CD4-positive, alpha-beta T cell treated with Interleukin-2 at 100 ng/mL for 4 hours (primary cell): ENCODE measurements at places on chromosomes 6 and 20.

DNA sequence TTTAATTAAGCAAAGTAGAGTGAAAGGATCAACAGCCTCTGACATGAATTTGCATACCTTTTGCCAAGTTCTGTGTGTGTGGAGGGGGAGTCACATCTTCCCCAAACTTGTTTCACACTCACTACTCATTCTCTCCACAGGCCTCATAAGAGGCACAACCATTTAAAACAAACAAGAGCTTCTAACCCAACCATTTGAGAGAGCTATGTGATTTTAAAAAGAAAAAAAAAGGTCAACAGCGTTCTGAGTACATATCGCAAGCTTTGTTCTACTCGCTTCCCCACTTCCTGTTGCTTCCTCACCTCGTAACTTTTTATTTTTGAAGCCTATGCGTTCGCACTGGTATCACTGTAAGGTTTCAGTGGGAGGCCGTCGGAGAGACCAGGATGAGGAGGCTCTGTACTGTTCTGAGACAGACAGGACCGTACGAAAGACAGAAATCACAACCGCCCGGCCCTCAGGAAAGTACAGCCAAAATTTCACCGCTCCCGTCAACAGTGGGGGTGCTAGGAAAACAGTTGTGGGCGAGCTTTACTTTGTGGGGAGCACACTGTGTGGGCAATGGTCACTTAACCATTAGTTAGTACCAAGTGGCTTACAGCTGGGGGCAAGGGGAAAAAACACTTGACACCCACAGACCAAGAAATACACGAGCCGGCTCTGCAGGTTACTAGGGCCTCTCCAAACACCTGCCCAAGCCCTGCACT is 61.3 kb downstream of the TRERF1 start:
- DNase-seq = peak; percentile 75

- DNase-seq = no peak
Observed at GRCh38 chr6:74170118-74170517, 474.1 kb downstream of the CD109 start.

DNA sequence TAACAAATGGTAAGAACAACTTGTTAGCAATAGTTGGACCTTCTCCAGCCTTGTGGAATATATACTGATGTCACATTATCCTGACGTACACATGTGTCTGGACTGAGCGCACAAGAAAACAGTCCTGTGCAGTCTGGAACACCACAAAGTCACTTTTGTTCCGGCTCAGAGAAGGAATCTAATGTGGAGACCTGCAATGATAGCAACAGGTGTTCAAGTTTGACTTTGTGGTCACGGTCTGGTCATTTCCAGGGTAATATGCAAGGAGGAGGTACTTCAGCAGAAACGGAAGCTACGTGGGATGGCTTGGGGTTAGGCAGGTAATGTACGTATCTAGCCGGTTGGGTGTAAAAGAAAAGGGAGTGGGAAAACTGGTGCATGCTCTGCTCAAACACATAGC is 687.2 kb upstream of the AGPAT4 start:
- no peak for DNase-seq

DNA sequence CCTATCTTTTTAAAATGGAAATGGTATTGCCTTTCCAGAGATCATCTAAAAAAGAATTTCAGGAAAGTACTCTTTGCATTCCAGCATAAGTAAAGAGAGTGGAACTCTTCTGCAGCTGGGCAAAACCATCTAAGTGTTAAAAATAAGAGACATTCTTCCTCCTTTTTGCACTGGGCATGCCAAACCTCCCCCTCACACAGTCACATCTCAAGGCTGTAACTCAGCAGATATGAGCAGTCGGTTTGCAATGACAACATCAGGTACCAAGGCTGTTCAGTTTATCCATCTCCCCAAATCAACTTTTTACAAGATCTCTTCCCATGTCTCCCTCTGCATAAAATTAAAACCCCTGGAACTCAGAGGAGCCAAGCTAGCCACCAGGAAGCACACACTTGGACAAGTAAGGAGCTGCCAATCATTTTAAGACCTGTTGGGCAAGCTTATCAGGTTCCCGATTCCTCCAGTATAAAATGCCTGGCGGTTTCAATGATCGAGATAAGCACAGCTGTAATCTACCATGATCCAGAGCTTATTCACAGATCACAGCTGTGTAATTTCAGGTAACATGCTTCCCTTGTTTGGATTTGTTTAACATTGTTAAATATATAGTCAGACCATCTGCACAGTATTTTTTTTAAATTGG is 23.2 kb downstream of the ID4 start:
- no peak for DNase-seq

GRCh38 chr6:122770835-122771601 is 8.5 kb upstream of the FABP7 start:
- DNase-seq = no peak

GRCh38 chr6:23642849-23643248 is 483.2 kb upstream of the NRSN1 start:
- no peak for DNase-seq

GRCh38 chr20:46872328-46873211 is 22.1 kb upstream of the EYA2 start:
- DNase-seq = no peak

DNA sequence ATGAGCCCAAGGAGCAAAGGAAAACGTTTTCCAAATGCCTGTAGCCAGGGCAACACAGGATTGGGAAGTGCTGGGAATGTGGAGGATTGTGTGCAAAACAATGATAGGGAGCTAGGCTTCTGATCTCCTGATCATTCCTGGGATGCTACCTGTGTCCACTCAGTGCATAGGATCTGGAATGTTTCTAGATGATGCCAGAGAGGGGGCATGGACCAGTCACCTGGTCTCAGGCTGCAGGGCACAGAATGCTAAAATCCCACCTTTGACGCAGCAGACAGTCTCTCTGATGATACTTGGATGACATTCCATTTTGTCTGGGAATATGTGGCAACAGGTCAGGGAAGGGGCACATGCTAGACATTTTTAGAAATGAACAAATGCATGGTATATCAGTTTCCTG is 128.9 kb downstream of the CLIC5 start:
- DNase-seq = no peak

DNA sequence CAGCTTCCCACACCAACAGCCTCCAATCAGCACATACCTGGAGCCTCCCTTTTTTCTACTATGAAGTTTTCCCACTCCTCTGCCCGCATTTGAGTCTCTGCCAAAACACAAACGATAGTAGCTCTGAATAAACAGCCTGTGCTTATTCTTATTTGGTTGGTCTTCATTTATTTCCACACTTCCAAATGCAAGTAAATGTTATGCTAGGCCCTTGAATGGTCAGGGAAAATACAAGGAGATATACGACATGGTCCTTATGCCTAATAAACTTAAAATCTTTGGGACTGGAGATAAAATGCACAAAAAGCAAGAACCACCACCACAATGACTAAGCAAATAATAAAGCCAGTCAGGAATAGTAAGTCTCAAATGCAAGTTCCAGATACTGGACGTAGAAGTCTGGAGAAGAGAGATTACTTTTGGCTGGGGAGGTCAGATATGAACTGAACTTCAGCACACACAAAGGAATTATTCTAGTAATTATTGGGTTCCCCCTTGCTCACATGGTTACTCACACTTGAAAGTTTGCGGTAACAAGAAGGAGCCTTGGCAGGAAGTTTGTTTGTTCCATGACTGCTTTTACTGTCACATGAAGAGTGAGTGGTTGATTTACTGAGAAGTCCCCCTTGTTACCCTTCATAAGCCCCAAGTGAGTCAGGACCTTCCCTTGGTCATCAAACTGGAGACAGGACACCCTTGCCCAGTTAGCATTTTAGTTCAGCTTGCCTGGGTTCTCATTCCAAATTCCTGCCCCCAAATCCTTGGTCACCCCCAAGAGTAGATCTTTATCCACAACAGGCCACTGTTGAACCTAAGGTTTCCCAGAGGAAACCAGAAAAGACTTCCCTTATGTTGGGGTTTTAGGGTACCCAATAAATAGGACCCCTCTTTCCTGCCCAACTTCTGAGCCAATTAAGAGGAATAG is 511.2 kb upstream of the JARID2 start:
- DNase-seq = peak; percentile 66

DNA sequence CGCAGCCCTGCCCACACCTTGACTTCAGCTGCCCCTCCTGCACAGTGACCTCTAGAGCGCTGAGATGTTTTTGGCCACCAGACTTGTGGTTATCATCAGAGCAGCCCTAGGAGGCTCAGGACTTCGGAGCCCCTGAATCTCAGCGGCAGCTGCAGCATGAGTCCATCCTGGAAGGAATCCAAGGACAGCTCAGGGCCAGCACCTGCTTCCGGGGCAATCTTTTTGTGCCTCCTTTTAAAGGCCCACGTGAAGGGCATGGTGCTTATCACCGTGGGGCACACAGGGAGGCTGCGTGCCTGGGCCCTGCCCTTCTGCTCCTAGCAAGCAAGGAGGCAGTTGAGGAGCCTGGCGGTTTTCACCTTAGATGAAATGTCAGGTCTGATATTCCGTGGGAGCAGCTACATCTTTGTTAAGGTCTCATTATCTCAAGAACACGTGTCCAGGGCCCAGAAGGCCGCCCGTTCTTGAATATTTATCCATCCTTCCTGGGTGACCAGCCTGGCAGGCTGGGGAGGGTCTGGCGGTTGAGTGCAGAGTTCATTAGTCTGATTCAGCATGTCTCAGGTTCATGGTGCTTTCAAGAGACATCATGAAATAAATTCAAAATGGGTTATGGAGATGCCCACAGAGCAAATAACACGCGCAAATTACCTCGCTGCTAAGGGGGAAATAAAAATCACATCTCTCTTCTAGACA is 392.4 kb downstream of the TAF4 start:
- DNase-seq = no peak

GRCh38 chr20:36929290-36929689 is 22.2 kb downstream of the SAMHD1 start:
- no peak for DNase-seq

DNA sequence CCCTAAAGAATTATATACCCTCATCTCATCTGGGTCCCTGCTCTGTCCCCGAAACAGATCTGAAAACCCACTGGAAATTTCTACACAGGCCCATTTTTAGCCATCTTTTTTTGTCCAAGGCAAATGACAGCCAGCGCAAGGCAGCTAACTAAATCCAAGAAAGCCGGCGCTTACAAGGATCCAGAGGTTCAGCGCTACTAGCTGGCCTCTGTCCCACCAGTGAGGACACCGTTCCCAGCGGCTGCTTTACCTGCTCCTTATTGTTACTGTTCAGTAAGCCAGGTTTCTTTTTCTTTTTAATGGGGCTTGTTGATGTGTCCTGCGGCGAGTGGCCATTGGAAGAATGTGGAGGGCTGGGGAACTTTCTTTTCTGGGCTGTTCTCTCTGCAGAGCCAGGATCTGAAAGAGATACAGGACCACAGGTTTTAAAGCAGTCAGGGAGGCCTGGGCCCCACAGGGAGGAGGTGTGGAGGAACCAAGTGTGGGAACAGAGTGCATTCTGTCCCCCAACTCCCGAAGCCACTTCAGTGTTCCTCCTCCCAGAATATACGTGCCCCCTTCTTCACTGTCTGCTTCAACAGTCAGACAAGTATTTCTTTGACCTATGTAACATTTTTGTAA is 46.6 kb downstream of the ZMYND8 start:
- no peak for DNase-seq

DNA sequence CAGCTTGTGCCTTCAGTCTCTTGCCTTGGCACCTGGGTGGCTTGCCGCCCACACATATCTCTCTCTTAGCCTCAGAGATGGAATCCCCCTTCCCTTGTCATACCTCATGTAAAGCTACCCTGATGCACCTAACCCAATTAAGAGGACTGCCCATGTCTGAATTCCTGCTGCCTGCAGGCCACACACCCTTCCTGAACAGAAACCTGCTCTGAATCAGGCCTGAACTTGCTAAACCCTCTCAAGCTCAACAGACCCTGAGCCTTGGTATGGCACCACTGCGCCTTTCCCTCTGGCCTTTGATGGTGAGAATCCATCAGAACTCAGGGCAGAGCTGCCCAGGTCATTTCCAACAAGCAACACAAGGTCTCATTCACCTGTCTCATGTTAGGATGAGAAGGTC is 5.2 kb downstream of the RAET1G start:
- DNase-seq = no peak

DNA sequence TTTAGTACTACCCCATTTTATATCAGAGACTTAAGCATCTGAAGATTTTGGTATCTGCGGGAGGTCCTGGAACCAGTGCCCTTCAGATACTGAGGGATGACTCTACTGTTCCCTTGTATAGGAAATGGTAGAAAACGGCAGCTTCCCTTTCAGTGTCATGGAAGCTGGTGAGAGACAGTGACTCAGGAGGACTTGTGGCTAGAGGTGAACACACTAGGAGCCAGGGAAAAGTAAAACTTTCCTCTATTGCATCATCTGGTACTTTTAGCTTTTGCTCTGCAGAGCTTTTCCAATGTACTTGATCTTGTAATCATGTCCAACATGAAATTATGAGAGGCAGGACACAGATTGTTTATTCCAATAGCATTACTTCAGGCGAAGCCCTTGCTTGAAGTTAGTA is 45.0 kb downstream of the RNF144B start:
- DNase-seq = no peak

DNA sequence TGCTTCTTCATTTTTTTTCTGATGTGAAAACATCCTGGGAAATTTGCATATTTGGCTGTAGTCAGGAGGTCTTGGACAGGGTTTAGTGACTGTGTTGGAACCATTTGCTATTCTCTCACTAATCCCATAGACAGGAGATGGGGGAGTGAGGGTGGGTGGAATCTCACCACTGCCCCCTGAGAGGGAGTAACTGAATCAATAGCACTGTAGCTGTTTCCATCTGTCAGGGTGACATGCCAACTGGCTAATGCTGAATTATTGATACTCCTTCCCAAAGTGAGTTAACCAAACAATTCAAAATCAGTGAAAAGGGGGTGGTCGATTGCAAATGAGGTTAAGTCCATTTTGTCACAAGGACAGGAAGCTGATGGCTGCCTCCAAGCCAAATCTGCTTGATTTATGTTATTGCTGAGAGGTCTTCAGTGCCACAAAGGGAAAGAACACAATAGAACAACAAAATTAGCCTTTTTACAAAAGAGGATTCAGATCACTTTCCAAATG is 55.1 kb upstream of the B3GAT2 start:
- no peak for DNase-seq

- DNase-seq = no peak
Observed at GRCh38 chr6:137776256-137776655, 90.8 kb upstream of the TNFAIP3 start.

GRCh38 chr20:59461526-59461925 is 142.8 kb upstream of the PHACTR3 start:
- no peak for DNase-seq

GRCh38 chr6:167956983-167957492 is 40.4 kb upstream of the KIF25 start:
- DNase-seq = no peak

DNA sequence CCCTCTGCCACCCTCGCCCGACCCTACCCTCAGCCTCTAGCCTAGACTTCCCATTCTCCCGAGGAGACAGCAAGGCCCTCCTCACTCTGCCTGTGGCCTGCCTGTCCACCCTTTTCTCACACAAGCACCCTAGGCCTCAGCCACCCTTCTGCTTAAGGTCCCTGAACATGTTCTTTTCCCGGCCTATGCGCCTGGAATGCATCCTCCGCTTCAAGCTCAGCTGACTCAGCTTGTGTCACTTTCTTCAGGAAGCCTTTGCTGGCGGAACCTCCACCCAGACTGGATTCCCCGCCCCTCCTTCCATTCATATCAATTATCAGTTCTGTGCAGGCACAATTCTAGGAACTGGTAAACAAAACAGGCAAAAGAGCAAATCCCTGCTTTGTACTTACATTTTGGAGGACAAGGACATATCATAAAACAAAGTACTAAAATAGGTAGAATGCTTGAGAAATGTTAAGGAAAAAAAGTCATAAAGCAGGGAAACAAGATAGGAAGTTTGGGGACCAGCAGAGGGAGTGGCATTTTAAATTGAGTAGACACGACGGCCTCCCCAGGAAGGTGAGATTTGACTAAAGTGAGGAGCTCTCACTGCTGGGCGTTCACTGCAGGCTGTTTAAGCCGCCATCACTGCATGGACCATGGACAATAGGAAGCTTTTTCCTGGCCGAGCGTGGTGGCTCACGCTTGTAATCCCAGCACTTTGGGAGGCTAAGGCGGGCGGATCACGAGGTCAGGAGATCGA is 17.9 kb upstream of the SNHG17 start:
- DNase-seq = no peak
